ENCODE measurements at places on chromosomes 13 and 19.
A peak's percentile ranks its signal among the peaks of the same experiment; 100 is the strongest.

- DNase-seq, result peak; percentile 53
Observed at GRCh38 chr13:31950111-31950815, 81.3 kb upstream of the FRY start.

- DNase-seq, result peak; percentile 87
Observed at GRCh38 chr19:18304458-18305310, 18.2 kb downstream of the LSM4 start.

DNA sequence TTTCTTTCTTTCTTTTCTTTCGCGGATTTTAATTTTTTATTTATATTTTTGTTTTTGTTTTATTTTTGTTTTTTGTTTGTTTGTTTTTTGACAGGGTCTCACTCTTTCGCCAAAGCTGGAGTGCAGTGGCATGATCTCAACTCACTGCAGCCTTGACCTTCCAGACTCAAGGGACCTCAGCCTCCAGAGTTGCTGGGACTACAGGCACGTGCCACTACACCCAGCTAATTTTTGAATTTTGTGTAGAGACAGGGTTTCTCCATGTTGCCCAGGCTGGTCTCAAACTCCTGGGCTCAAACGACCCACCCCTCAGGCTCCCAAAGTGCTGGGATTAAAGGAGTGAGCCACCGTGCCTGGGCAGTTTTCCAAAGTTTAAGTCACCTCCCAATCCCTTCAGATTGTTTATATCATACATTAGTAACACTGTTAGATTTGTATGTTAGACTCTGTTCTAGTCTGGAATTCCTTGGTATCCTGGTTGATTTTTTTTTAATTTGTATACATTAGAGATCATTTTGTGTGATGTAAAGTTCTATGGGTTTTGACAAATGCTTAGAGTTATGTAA is 597.3 kb downstream of the DCT start:
- DNase-seq, result no peak

- no peak for DNase-seq
Observed at GRCh38 chr13:37608750-37609339, 10.3 kb upstream of the POSTN start.

DNA sequence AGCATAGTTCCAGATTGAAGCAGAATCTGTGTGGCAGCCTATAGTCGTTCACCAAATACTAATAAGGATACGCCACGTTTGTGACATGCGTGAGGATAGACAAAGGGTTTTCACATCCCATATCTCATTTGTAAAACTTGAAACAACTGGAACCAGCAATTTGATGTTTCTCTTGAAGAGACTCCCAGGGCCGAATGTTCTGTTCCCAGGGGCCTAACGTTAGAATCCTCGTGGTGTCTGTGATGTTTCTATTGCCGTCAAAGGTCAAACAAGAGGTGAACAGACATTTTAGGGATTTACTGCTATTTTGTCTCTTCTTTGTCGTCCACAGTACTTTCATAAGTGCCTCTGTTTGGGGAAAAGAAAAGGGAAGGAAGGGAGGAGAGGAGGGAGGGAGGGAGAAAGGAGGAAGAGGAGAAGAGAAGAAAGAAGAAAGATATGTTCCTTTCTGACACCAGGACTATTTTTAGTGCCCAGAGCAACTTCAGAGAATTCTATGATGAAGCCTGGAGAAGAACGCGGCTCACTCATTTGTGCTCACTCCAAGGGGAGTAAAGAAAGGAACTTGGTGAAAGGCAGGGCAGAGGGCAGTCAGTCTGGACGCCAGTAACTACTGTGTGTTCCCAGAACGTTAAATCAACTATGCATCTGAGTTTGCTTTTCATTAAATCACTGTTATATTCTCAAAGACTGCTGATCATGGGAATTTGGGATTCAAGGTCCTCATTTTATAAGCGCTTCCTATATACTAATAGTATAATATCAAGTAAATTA is 154.5 kb downstream of the DCT start:
- DNase-seq, result no peak

DNA sequence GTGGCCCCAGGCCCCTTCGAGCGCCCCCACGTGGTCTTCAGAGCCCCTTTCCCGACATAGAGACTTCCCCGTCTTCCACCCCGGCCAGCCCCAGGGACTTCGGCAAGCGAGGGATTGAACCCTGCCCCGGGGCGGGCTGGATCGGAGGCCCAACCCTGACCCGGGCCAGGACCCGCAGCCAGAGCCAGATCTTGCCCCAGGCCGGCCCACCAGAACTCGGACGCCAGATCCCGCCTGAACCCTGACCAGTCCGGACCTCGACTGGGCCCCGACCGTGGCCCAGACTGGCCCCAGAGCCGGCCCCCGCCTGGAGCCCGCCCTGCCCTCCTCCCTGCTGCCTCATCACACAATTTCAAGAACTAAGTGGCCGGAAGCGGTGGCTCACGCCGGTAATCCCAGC is 253 bp upstream of the TPTE2 start:
- DNase-seq, result no peak

All from common myeloid progenitor, CD34-positive (primary cell).